ENCODE measurements at places on chromosomes 5 and 9. TPM values are rescaled to one million over a fixed set of nuclear protein-coding genes. Genes with fewer than 3 reads are reported as not detected.
A peak's percentile ranks its signal among the peaks of the same experiment; 100 is the strongest.

GRCh38 chr5:21774801-21775200, 1078.3 kb downstream of the CDH12 start:
- no peak for DNase-seq

DNA sequence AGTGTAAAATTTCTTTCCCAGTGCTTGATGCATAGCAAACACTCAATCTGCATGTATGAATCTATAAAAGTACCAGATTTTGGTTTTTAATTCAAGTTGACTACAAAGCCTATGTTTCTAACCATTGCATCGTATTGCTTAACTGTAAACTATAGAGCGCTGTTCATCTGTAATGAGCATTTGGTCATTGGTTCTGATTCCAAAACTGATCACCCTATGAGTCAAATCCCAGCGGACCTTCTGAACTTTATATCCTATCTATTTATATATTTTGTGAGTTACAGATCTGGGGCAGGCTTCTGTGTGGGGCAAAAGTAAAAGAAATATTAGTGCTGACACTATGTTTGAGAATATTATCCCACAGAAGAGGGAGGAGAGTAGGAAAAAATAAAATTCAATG, 305.7 kb upstream of the TNC start:
- no peak for DNase-seq

DNA sequence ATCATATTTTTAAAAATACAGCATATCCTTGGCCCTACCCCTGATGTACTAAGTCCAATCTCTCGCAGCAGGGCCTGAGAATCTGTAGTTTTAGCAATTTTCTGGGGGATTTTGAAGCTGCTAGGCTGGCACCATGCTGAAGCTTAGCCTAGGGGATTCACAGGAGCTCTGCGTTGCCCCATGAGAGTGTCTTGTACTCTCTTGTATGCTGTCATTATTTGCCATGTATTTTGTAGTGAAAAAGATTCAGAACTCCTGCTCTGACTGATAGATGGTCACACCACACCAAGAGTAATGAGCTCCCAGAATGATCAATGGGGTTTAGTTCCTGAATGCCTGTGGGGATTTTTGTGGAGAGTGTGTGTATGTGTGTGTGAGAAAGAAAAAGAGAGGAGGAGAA, 20.7 kb upstream of the TRMT10B start:
- DNase-seq: no peak

- no peak for DNase-seq
Measured at GRCh38 chr5:81657386-81657785, 93.5 kb downstream of the SSBP2 start.

GRCh38 chr5:100647461-100648230, 112.5 kb downstream of the FAM174A start:
- peak; percentile 60 for DNase-seq

DNA sequence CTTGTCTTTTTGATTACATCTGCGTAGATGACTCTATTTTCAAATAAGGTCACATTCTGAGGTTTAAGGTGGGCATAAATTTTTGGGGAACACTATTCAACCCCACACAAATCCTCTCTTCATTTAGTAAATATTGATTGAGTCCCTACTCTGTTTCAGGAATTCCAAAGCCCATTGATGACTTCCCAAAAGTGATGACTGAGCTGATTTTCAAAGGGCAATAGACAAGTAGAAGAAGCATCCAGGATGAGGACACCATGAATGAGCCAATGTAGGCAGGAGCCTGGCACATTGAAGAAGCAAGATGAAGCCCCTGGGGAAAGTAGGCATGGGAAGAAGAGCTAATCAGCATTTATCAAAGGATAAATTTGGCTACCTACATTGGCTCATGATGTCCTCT, 35.2 kb downstream of the OR1J1 start:
- no peak for DNase-seq

GRCh38 chr5:133801955-133802751, 166.3 kb downstream of the C5orf15 start:
- DNase-seq: no peak

DNA sequence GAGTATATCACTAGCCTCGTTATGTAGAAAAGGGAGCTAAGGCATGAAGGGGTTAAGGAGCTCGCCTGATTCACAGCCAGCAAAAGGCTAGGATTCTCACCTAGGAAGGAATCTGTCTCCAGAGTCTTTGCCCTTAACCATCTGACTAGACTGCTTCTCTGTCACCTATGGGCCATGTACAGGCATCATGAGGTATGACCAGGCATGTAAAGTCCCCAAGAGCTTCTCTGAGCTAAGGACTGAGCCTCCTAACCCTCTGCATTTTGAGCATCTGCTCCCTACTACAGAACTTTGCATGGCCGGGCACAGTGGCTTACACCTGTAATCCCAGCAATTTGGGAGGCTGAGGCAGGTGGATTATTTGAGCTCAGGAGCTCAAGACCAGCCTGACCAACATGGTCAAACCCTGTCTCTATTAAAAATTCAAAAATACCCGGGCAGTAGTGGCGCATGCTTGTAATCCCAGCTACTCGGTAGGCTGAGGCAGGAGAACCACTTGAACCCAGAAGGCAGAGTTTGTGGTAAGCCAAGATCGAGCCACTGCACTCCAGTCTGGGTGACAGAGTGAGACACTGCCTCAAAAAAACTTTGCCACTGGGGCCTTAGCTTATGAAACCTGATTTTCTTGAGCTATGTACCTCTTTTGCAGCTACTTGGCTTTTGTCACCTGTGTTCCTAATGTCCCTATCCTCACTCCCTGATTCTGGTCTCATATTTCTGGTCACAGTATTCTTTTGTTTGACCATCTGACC, 33.2 kb upstream of the IL7R start:
- DNase-seq: no peak

DNA sequence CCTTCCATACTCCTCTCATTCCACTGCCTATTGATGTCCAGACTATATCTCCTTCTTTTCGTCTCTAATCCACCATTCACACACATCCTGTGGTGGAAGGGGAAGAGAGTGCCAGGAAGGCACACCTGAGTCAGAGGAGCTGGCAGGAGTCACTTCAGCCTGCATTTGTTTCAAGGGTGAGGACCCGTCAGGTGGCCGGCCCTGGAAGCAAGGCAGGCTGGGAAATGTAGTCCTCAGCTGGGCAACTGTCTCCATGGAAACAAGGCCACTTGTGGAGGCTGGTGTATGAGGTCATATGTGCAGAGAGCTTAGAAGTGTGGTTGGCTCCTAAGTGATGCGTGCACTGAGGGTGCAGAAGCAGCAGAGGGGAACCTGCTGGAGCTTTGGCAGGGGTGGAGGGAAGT, 278.4 kb downstream of the NSG2 start:
- no peak for DNase-seq

DNA sequence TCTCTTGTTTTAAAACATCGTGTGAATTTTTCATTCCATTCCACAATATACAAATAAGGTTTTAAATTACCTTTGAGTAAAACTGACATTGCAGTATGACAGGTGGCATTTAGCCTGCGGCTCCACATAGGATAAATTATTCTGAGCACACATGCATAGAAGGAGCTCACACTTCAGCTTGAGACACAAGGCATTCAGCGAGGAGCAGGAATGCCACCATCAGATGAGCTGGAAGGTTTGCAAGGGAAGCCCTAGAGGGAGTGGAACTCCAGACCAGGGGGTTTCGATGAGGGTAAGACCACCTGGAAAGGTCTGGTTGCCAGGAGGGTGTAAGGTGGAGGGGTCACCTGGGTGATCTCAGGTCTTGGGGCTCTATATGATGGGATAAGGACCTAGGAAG, 259.0 kb upstream of the ADRA1B start:
- DNase-seq: no peak

SLC34A1 gene
- polyA plus RNA-seq: 181 TPM

PHYHD1 gene
- polyA plus RNA-seq: 51.6 TPM

PAPPA gene
- polyA plus RNA-seq: 6.5 TPM
